ENCODE measurements at places on chromosomes 1 and 21. TPM values are rescaled to one million over a fixed set of nuclear protein-coding genes. Genes with fewer than 3 reads are reported as not detected.

Gene ANKRD35
- polyA plus RNA-seq: 2.7 TPM

Gene IER5
- 20.4 TPM for polyA plus RNA-seq

Gene EPHX1
- 48.5 TPM for polyA plus RNA-seq

Gene DIPK1A
- polyA plus RNA-seq: 50.8 TPM

Gene KCNA2
- polyA plus RNA-seq: not detected

Gene LDLRAD1
- polyA plus RNA-seq: not detected

Gene CYP4B1
- not detected for polyA plus RNA-seq

GRCh38 chr1:47837866-47838561 lies 159.2 kb downstream of the TRABD2B start:
- DNase-seq: no peak

DNA sequence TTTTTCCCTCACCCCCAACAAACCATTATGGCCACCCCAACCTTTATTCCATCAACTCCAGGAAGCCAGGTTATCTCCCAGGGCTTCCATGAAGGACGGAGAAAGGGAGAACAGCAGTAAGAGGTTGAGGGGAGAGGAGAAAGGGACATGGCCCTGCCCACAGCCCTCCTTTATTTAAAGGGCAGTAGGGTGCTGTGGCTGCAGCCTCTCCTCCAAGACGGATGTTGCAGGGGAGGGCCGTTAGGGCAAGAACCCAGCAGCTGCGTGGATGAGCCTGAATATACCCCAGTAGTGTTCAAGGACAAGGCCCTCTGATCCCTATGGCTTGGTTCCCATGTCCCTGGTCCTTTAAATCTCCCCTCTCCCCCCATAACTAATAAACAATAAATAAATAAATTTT lies 5.9 kb downstream of the RXFP4 start:
- DNase-seq: no peak

DNA sequence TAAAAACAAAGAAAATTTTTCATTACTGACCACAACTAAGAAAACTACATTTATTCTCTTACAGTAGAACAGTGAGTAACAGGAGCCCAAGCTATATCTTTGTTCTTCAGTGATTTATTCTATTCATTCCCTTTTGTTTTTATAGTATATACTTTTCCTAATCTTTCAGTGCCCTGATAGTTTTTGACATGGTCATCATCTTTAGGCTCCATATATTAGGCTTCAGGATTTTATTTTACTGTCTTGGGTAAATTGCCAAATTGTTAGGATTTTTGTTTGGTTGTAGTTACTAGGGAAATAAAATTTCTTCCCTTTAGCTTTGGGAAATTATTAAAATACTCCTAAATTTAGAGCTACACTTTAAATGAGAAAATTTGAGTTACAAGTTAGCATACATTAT lies 10.3 kb downstream of the FBXO28 start:
- no peak for DNase-seq

GRCh38 chr1:67674260-67675011 lies 10.6 kb upstream of the GADD45A start:
- DNase-seq: no peak

DNA sequence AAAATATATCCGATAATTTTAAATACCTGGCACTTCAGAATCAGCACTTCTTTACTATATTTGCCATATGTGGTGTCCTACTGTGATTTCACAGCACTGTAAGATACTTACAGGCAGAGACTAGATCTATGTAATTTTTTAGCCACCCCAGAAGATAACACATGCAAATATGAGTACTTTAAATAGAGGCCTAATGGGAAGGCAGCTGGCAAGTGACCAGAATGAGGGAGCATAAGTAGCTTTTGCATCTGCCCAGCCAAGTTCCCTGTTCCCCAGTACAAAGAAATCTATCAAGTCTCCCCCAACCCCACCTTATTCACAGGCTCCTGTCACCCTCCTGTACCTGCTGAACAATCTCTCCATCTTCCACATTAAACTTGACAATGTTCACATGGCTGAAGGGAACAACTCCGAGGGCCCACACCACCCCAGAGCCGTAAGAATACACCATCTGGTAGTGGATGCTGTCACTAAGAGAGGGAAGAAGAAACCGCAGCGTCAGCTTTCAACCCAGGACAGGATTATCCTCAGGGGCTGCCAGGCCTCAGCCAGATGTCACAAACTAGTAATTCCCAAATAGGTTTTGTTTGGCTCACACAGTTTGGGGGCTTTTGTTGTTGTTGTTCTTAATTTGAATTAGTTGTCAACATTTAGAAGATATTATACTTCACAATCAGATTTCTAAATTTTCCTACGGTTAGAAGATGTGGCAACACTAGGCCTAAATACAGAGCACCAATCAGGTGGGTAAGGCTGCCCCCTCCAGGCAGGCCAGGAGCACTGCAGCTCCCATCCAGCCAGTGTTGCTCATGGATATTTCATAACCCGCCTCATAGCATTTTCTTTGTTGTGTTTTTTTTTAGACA lies 10.4 kb downstream of the EMC1 start:
- DNase-seq: peak; percentile 38

DNA sequence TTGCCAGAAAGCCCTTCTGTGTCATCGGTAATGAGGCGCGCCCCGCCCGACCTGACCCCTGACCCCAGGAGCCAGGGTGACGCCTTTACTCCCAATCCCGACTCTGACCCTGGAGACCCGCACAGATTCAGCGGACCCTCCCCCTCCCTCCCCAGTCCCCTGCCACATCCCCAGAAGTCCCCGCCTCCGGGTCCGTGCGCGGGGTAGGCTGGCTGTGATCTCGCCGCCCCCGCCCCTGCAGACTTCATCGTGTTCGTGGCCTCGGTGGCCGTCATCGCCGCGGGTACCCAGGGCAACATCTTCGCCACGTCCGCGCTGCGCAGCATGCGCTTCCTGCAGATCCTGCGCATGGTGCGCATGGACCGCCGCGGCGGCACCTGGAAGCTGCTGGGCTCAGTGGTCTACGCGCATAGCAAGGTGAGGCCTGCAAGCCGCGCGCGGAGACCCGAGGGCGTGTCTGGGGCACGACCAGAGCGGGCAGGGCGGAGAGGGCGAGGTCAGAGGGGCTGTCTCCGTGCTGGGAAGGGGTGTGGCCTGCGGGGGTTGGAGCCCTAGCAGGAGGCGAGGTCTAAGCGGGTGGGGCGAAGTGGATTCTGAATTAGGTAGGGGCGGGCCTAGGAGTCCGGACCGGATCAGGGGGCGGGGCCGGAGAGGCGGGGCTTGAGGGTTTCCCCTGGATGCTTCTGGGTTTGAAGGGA lies 34.8 kb downstream of the KCNQ4 start:
- no peak for DNase-seq

- DNase-seq: no peak
These were observed 28.4 kb downstream of the DISP3 start for GRCh38 chr1:11507309-11507708.

DNA sequence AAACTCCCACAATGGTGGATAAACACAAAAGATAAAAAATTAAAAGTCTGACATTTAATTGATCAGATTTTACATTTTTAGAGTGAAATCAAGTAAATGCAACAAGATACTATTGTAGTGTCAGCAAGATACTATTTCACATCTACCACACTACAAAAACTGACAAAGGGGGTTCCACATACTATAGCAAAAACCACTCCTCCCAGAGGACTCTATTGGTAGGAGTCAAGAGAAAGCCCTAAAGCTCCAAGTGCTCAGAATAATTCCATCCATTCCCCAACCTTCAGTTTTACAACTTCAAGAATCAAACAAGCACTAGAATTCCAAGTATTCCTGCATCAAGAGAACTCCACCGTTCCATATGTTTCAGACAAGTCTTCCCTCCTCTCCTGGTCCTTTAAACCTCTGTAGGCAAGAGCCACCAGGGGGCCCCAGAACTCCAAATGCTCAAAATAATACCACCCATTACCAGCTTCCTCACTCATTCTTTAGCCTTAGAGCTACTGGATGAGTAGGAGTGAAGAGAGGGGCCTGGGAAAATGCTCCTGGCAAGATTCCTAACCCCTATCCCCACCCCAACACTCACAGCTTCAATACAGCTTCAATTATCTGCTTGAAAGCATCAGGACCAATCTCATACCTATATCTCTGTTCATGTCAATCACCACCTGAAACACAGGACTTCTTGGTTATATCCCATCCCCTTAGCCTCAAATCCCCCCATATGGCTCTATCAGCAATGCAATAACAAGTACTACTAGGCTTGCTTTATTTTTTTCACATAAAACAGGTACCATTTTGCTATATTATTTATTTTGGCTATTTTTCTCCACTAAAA lies 9.9 kb downstream of the TOR1AIP2 start:
- no peak for DNase-seq

DNA sequence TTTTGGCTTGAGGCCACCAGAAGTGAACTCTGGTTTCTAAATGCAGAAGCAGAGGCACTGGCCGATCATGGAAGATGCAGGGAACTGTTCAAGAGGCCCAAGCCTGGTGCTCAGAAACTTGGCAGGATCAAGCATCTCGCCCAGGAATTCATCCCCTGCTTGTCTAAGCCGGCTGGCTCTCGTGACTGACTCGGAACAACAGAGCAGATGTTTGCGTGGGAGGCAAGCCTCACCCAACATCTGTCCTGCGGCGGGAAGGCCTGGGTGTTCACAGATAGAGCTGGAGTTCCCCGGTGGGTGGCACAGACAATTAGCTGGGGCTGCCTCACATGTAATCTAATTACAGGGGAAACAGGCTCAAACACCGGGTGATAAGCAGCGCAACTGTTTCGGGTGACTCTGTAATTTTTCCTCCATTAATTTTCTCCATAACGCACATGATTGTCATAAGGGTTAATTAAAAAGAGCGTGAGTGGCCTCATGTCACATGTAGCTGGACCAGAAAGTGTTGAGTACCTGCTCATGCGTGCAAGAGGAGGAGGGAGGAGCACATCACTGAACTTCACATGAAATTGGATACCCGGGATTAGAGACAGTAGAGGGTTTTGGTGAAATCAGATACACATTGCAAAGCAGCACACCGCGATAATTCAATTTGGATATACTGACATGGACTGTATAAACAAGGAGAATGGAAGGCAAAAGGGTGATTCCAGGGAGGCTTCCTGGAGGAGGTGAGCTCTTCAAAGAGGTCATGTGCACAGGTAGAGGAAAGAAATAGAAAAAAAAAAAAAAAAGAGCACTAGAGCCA lies 180.0 kb downstream of the ETS2 start:
- peak; percentile 90 for DNase-seq

DNA sequence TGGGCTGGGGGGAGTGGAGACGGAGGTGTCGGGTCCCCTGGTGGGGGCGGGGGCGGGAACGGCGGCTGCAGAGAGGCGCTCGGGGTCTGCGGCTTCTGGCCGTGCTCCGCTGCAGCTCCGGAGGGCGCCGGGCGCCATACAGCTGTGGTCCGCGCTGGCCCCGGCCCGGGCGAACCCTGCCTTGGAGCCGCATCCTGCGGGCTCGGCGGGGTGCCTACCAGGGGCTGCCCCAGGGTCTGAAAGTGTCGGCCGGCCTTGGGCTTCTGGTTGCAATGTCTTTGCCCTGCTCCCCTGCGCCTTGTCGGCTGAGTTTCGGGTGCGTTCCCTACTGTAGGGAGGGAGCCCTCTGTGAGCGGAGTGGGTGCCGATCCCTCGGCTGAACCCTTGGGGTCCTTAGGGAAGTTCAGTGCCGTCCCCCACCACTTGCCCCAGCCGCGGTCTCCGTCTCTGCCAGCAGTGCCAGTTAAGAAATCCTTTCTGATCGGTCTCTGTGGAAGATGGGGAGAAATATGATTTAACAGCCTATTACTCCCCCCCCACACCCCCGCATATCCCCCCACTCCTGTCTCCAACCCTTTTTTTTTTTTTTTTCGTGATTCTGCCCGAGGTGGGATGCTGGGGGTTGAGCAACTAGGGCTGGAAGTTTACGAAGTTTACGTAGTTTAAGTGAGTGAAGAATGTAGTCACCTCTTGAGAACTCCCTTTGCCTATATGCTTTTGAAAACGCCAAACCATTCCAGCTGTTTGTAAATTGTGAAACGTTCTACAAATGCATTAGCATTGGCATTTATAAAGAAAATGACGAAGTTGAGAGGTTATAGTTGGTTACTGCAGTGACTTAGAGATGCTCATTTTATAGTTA lies 588 bp downstream of the NEXN start:
- peak; percentile 53 for DNase-seq

DNA sequence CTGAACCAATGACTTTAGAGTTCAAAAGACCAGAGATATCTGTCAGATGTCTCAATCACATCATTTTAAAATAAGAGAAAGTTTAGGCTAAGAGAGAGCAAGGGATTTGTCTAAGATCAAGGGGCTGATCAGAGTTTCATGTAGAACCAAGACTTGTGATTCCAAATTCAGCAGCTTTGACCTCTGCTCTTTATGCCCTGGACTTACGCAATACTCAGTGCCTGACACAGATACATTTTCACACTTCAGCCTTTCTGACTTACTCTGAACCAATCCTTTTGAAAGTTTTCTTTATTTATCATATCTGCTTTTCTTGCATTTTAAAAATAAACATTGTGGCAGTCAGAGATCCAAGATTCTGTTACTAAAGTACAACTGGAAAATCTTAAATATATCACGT lies 428.0 kb downstream of the PLPP3 start:
- DNase-seq: no peak

DNA sequence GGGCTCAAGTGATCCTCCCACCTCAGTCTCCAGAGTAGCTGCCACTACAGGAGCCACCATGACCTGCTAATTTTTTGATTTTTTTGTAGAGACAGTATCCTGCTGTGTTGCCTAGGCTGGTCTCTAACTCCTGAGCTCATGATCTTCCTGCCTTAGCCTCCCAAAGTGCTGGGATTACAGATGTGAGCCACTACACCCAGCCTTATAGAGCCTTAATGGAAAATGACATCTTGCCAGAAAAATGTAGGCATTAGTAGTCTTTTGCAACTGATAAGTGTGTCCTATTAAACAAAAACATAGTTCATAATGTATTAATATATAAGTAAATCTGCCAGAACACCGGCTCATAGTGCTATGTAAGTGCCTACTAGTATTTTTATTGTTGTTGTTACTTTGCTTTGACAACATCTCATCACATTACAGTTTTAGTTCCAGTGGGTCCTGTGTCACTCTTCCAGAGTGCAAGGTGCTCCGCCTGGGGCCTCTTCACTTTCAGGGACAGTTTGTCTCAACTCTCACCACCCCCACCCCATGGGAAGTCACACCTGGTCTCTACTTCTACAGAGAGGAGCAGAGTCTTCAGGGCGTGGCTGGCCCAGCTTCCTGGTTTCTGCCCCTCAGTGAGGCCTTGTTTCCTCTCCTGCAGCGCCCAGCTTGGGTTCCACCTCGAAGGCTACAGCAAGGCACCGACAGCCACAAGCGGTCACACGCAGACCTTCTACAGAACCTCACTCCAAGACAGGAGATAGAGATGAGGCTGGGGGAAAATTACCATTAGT lies 30.1 kb downstream of the RHOU start:
- no peak for DNase-seq

- no peak for DNase-seq
These were observed 135.5 kb downstream of the TGFBR3 start for GRCh38 chr1:91750398-91750996.

DNA sequence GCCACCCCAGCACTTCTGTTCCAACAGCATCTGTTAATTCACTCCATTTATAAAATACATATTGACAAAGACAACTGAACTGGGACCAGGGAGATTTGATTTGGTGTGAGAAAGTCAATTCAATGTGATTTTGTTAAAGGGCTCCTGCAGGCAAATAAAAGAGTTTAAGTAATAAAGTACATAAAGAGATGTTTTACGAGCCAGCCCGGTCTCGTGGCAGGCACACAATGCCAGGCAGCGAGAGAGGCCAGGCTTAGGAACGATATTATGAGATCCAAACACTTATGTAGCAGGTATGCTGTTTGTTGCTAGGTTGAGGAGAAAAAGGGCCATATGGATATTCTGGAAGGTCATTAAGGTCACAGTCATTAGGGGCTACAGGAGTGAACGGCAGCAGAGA lies 227.1 kb downstream of the KCTD3 start:
- no peak for DNase-seq

GRCh38 chr1:36352125-36352909 lies 28.9 kb upstream of the EVA1B start:
- no peak for DNase-seq

Data from AG04450 (cell line).